ENCODE measurements at places on chromosomes 7 and 10.

DNA sequence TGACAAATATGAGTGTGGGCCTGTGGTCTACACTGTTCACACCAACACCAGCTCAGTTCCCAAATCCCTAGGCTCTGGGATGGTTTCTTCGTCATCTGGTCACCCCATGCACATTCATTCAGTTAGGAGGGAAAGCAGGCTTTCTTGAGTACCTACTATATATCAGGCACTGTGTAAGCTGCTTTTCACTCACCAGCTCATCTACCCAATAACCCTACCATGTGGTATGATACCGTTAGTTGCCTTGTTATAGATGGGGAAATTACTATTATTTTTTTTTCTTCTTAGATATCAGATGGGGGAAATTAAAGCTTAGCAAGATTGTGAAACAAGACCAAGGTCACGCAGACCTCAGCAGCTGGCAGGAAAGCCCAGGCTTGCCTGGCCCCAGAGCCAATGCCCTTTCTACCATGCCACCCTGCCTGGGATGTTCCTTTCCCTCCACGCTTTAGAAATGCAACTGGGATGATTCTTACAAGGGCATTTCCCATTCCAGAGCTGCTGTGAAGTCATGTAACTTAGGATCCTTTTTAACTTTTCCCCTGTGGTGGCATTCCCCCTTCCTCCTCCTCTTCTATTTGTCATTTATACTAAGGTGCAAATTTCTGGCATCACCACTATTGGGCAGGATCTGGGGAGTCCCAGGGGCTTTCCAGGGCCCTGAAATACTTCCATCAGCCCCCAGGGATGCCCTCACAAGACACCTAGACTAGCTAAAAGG lies 93.1 kb upstream of the EFCAB10 start:
- DNase-seq = no peak

DNA sequence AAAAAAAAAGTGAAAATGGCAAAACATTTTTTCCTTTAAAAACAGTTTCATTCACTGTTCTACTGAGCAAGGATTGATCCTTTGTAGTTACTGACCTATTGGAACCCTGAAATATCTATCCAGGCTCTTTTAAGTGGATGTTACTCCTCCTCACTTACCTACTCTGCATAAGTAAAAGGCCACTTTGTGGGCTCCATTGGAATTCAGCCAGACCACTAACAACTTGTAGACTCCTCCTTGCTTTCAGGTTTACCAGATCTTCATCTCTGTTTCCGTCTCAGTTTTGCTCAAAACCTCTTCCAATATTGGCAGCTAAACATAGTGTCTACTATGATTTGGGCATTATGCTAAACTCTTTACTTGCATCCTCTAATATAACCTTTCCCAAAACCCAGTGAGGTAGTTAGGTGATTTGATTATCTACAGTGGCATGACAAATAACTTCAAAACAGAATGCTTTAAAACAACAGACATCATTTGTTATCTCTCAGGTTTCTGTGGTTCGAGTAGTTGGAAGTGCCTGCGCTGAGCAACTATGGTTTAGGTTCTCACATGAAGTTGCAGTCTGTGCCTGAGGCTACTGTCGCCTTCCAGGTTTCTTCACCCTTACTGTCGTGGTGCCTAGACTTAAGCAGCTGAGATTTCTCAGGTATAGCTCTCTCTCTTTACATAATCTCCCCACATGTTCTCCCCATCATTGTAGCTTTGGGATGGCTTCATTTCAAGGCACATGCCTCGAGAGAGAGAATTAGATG lies 698.2 kb downstream of the REEP3 start:
- DNase-seq = no peak

GRCh38 chr7:139875821-139876241 lies 46.8 kb downstream of the TBXAS1 start:
- DNase-seq = no peak

- DNase-seq = no peak
Measured at GRCh38 chr10:98361131-98362025, 53.6 kb downstream of the PYROXD2 start.

GRCh38 chr10:30834651-30835050 lies 197.0 kb downstream of the ZNF438 start:
- DNase-seq = no peak

DNA sequence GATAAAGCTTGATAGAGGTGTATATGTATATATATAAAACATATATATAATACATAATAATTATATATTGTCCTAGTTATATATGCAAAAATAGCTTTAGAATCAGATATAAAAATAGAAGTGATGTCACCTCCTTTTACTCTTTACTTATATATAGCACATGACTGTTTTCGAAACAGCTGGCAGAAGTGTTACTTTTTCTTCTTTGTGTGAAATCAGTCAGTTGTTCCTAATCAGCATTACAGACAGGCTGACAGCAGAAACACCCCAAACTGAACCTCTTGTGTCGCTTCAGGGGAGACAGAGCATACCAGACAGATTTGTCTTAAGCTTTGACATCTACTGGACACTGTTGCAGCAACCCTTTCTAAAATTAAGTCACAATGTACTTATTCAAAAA lies 684.9 kb upstream of the CELF2 start:
- no peak for DNase-seq

DNA sequence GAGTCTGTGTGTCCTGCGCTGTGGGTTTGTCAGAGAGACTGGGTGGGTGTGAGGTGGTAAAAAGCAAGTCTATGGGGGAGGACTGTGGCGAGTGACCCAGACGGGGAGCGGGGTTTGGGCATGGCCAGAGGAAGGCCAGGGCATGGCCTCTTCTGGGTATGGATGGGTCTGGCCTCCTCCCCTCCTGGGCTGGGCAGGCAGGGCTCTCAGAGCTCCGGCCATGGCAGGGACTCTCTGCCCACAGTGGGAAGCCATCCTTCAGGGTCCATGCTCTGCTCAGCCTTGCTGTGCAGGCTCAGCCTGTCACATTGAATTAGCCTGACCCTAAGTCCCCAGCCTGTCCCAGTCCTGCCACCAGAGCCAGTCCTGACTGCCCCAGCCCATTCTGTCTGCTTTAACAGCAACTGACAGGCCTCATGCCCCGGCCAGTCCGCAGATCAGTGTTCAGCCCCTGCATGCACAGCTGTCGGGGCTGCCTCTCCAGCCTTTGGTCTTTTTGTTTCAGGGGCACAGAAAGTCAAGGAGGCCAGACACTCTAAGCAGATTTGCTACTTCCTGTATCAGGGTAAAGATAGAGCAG lies 7.9 kb downstream of the ANTXRL start:
- DNase-seq = no peak

DNA sequence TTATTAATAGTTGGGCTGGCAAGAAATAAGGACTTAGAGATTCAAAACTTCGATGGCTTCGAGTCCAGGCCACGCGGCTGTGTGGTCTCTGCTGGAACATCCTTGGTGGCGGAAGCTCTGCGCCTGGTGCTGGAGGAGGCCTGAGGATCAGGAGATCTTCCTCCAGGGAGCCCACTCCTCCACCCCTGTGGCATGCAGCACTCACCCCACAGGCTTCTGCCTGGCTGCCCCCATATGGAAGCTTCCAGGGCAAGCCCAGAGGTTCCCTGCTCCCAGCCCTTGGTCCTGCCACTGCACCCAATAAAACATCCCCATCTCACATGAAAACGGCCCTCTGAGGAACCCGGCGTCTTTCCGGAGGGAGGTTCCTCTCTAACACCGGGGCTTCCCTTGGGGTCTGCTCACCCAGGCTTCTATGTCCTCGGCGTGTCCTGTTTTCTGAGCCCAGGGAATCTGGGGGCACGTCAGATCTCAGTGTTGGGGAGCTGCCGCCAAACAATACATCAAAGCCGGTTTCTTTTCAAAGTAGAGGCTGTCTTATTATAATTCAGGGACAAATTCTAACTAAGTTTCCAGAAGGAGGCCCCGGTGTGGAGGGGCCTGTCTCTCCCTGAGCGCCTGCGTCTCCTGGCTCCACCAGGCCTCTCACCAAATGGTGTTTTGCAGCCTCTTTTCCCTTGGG lies 32.4 kb downstream of the CALML3 start:
- no peak for DNase-seq

- DNase-seq = no peak
Measured at GRCh38 chr7:64889686-64890162, 13.3 kb upstream of the ZNF273 start.
